SJSA1 (cell line): ENCODE measurements at places on chromosomes 2 and 18. TPM values are rescaled to one million over a fixed set of nuclear protein-coding genes. Genes with fewer than 3 reads are reported as not detected.

COL4A3 gene
- not detected in 2 replicates for total RNA-seq

EMILIN2 gene
- total RNA-seq, result 22.7 and 28.9 TPM in 2 replicates

TUBA3E gene
- not detected in 2 replicates for total RNA-seq

PAIP2B gene
- 0.25 and 0.34 TPM in 2 replicates for total RNA-seq

KCNK3 gene
- total RNA-seq, result not detected in 2 replicates

SERPINB12 gene
- not detected in 2 replicates for total RNA-seq

NEU2 gene
- total RNA-seq, result not detected in 2 replicates

GNLY gene
- total RNA-seq, result not detected in 2 replicates

ANKMY1 gene
- total RNA-seq, result 8.1 and 18.8 TPM in 2 replicates

CRACDL gene
- total RNA-seq, result not detected in 2 replicates

- no peak for DNase-seq
Measured at GRCh38 chr2:229060147-229060546, 210.9 kb downstream of the PID1 start.

- DNase-seq, result no peak
Measured at GRCh38 chr2:9466147-9466683, 8.1 kb upstream of the IAH1 start.

- no peak for DNase-seq
Measured at GRCh38 chr18:47726550-47726949, 203.9 kb downstream of the SMAD2 start.

- DNase-seq, result peak; percentile 33
Measured at GRCh38 chr18:36809590-36810381, 19.0 kb downstream of the TPGS2 start.

DNA sequence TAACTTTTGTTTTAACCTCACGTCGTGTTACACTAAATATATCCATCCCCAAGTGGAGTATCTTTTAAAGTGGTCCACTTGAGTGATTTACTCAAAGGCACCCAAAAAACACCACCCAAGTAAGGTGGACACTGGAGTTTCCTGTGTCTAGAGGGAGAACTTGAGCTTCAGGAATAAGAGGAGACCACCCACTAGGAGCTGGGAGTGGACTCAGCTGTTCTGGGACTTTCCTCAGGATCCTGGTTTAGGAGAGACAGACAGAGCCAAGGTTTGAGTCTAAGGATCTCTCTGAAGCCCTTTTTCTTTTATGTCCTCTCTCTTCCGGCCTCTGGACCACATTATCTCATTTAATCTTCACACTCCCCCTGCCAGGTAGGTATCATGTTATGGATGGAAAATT, 150.7 kb downstream of the GBX2 start:
- no peak for DNase-seq

DNA sequence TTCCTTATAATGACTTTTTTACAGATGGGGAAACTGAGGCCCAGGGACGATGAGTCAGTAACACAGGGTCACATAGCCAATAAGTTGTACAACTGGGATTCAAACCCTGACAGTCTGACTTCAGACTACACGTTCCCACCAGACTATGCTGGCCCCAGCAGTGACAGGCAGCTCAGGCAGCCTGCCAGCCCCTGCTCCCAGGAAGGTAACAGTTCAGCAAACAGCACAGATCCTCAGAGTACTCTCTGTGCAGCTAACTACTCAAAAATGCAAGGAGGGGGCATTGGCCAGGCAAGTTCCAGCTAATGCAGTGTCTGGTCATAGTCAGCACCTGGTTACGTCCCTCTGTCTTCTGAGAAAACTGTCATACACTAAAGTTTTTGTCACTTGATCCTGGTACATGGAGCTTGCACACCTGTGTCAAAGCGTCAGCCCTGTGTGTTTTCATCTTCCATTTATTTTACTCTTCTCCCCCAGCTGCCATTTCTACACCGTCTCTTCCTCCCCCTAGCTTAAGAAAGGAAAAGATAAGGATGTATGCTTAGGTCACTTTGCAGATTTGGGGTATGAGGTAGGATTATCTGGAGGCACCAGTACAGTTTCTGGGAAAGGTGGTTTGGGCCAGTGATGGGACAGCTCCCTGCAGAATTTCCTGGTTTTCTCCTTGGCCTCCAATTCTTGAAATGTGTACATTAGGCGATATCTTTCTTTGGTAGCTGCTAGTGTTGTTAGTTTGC, 4.5 kb downstream of the SMARCAL1 start:
- no peak for DNase-seq

GRCh38 chr2:41970988-41971660, 76.7 kb upstream of the PKDCC start:
- DNase-seq, result no peak

- DNase-seq, result peak; percentile 32
Measured at GRCh38 chr2:7012141-7012764, 95.0 kb downstream of the RNF144A start.

- DNase-seq, result no peak
Measured at GRCh38 chr2:13335862-13336535, 619.3 kb downstream of the TRIB2 start.

DNA sequence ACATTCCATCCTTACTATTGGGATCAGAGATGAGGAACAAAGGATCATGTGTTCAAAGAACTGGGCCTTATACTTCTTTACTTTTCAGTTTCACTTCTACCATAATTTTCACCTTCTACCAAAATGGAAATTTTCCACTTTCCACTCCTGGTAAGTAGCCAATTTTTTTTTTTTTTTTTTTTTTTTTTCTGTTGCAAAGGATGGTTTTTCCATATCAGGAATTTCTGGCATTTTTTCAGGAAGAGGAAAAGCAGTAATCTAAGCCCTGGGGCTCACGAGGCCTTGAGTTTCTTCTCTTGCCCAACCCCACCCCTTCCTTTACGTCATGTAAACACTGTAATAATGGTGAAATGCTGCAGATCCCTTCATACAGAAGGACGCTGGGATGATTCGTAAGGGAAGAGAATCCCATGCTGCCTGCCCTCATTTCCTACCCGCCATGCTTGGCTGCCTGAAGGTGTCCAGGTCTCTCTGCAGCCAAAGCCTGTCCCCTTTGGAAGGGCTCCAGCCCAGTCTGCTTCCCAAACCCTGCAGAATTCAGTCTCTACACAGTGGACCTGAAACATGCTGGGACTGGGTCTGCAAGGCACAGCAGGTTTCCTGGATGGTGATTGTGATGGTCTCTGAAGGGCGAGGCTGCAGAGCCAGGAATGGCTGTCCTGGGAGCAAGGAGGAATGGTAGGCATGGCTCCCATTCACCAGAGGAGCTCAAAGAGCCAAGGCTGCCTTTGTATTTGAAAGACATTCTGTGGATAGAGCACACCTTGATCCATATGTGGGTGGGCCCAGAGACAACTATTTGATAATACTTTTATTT, 57.0 kb downstream of the EFR3B start:
- no peak for DNase-seq

- DNase-seq, result no peak
Measured at GRCh38 chr2:218748741-218749441, 33.1 kb upstream of the CYP27A1 start.
